ENCODE measurements at places on chromosomes 13 and 19. TPM values are rescaled to one million over a fixed set of nuclear protein-coding genes. Genes with fewer than 3 reads are reported as not detected.

Gene MBD3L2
- total RNA-seq, result not detected

Gene STAP2
- 14.7 TPM for total RNA-seq

DNA sequence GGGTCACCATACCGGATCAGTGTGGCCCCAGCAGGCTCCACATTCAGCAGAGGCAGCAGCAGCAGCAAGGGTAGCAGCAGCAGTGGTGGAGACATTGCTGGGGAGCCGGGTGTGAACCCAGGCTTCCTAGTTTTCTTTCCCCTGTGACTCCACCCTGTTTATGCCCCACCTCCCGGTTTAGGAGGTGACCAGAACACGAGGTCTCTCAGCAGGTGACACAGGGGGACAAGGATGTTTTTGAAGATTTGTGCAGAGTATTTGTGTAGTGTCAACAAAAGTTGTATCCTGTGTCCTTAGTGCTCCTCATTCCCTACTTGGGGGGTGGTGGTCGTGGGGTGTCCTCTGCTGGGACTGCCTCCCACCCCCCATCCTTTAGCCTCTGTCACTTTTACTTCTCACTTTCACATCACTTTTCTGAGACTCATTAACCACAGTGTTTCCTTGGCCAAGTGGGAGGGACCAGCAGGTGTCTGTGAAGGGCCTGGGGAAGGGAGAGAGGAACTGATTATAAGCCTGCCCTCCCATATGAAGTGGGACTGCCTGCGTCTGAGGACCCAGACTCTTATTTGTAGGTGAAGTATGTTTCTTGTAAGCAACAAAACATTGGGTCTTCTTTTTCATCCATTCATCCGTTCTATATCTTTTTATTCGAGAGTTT, 15.6 kb upstream of the KCNC3 start:
- DNase-seq, result no peak

Gene ZNF77
- total RNA-seq, result 5.2 TPM

DNA sequence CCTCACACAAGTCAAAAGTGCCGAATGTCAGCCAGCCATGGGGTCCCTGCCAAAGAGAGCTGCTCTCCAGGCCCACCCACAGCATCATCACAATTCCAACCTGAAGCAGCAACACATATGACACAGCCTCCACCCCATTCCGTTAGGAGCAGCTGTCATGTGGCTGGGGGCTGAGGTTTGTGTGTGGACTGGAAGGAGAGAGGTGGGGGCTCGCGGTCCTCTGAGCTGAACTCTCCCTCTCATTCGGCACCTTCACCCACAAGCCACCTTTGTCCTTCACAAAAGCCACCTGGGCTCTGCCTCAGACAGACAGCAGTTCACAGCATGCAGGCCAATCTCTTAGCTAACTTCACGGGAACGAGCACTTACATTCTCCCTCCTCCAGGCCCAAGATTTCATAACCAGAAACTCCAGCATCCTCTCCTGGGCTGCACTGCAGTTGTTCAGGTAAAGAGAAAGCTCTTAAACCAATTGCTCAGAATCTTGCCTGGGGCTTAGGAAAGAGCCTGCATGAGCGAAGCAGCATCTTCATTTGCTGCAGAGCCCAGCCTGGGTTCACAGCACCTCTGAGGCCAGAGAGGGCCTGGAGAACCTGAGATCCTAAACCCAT, 7.2 kb downstream of the RAB20 start:
- no peak for DNase-seq

DNA sequence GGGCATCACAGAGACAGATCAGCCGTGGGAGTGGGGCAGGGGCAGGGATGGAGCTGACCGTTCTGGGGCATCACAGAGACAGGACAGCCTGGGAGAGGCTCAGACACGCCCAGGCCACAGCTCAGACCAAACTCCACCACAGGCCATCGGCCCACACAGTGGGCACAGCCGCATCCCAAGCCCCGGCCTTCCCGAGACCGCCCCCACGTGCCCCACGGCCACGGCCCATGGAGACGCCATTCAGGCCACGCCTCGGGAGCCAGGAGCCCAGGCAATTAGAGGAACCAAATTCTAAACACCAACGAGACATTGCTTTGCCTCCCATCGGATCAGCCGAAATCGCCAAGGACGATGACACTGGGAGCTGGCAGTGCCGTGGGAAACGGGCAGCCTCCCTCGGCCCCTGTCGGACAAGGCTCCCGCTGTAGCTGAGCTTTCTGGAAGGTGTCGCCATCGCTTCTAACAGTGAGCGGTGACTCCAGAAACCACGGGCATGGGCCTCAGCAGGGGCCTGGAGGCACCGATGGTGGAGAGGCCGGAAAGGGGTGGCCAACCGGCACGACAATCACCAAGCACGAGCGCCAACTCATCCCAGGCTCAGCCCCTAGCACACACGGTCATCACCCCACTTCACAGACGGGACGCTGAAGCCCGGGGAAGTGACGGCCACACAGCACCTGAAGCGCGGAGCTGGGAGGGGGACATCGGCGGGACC, 2.4 kb downstream of the PIP5K1C start:
- DNase-seq, result no peak

- DNase-seq, result no peak
Measured at GRCh38 chr19:22634450-22634827, 315 bp downstream of the ZNF492 start.

DNA sequence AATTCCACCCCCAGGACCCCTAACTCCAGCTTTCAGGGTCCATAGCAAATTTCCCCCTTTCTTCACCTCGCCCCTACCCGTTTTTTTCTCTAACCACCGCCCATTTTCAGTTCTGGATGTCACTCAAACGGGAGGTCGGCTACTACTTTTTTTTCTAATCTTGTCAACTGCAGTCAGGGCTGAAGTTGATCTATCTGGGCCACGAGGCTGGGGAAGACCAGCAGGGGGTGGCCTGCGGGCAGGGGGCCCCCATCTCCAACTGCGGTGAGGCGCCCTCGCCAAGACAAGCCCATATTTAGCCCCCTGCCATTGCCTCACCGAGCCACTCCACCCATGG, 748 bp downstream of the LHFPL6 start:
- no peak for DNase-seq

Gene TMPRSS9
- 0.31 TPM for total RNA-seq

Gene SSC5D
- 29.2 TPM for total RNA-seq

- peak; percentile 68 for DNase-seq
Measured at GRCh38 chr19:55467236-55468053, 2.9 kb upstream of the C19orf85 start.

Gene KLF12
- 26.0 TPM for total RNA-seq

Gene ONECUT3
- not detected for total RNA-seq
